Stimulated activated CD4-positive, alpha-beta T cell treated with anti-CD3 and anti-CD28 coated beads, Interleukin-1b, Interleukin-23, amount 100 ng/mL, for 4 hours (primary cell): ENCODE measurements at places on chromosomes 4 and X.

GRCh38 chr4:62806816-62807215 lies 1602.4 kb downstream of the TECRL start:
- no peak for DNase-seq

DNA sequence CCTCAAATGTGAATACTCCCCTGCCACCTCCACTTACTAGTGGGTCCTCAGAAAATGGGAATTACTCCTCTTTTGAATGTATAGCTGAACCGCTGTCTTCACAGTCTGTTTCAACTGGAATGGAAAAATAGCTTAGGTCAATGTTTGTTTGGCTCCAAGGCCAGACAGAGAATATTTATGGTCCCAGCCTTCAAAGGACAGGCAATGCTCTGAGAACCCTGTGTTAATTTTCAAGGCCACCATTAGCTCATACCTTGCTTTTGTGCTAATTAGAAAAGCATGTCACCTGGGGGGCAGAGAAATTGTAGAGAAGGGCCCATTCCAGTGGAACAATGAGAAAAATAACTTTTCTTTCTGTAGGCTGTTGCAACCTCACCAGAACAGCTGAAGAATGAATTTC lies 4.6 kb upstream of the MORF4L2 start:
- no peak for DNase-seq

- DNase-seq: no peak
These were observed 171.4 kb downstream of the MSL3 start for GRCh38 chrX:11929476-11929875.

DNA sequence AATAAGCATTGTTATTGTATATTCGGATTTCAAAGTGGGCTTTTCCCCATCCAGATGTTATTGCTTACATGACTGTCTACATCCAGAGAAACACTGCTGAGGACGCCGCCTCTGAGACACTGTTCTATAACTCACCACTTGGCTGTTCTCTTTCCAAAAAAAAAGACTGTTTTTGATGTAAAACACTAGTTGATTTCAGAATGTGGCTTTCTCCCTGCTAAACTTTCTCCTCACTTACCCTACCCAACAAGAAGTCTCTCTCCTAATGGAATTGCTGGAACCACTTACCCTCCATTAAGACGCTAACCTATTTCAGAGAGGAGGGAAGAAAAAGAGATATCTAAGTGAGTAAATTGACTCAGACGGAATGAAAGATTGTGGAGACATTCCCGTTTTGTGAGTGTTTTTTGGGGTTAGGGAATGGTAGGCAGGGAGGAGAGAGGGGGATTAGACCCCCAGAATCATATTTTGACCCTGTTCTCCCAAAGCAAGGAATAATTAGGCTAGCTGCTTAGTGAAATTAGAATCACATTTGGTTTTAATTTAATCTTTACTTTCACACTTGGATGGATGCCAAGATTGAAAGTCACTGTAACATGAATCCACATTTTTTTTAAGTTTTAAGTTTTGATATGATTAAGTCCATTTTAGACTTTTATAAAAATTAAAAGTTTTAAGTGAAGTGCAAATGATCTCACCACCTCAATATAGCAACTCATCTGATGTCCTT lies 174.9 kb downstream of the CHIC2 start:
- DNase-seq: no peak

GRCh38 chr4:141652161-141652778 lies 15.9 kb downstream of the IL15 start:
- no peak for DNase-seq

DNA sequence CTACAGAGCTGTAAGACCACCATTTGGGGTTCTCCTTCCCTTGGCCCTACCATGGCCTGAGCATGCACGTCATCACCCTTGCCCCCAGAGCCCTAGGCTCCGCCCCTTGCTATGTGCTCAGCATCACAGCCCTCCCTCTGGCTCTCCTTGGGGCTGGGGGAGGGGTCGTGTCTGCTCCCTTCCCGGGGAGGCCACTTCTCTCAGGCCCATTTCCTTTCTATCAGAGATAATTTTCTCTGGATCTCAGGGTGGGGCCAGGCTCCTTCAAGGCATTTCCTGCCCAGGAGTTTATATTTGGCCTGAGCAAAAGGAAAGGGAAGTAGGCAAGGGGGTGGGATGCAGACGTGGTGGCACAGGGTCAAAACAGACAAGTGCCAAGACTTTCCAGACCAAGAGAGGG lies 55.9 kb downstream of the STARD8 start:
- DNase-seq: no peak

DNA sequence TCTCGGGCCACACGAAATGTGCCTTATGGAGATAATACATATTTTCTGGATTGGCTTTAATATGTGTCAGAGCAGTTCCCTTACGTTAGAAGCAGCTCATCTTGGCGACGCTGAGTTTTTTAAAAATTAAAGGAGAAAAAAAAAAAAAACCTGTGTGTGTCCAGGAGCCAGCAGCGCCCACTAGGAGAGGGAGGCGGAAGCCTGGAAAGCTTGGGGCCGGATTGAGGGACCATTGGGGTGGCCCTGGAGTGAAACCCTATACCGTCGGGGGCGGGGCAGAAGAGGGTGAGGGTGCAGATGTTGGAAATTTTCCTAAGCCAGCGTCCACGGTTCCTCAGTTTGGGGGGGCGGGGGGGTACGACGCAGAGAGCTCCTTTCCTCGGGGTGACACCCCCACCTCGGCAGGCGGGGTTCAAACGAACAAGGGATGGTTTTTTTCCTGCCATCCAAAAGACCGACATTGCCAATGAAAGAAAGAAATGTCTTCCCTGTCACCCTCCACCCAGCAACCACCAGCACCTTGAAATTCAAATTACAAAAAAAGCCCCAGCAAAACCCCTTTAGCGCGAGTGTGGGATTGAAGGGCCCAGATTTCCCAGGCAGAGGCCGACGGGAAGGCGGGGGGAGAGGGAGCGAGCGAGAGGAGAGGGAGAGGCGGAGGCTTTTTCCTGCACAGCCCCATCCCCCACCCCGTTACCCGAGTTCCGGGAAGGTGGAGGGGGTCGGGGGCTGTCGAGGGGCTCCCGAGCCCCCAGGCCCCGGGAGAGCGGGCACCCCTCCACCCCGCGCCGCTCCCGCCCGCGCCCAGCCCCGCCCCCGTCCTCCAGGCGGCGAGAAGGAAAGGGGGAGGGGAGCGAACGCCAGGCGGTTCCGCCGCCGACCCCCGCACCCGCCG lies 859 bp downstream of the SMARCA1 start:
- DNase-seq: no peak

DNA sequence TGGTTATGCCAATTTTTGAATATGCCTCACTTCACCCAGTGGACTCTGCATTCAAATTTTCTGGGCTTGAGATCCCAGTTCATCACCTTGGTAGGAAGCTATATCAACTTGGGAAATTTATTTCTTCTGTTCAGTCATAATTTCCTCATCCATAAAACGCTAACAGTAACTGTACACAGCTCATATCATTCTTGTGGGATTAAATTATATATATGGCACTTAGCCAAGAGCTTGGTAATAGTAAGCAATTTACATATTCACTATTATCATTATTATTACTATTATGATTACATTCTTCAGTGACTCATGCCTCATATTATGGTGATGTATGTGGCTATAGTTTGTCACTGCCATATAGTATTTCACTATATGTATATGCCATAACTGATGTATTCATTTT lies 177.6 kb downstream of the CPE start:
- DNase-seq: no peak

DNA sequence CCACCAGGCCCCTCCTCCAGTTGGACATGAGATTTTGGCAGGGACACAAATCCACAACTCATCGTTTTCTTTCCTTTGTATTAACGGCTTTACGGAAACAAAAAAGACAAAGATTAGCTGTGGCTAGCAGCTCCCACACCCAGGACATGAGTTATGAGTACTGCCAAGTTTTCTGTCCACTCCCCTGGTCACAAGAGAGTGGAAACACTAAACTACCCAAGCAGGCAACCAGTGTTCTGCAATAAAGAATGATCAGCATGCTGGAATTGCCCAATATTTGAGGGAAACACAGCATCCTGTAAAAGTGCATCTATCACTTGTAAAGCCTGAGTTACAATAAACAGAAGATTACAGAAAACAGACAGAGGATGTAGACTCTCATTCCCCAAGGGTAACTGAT lies 358.4 kb downstream of the NLGN4X start:
- no peak for DNase-seq

- no peak for DNase-seq
These were observed 9.2 kb downstream of the NDUFA1 start for GRCh38 chrX:119880552-119881437.

DNA sequence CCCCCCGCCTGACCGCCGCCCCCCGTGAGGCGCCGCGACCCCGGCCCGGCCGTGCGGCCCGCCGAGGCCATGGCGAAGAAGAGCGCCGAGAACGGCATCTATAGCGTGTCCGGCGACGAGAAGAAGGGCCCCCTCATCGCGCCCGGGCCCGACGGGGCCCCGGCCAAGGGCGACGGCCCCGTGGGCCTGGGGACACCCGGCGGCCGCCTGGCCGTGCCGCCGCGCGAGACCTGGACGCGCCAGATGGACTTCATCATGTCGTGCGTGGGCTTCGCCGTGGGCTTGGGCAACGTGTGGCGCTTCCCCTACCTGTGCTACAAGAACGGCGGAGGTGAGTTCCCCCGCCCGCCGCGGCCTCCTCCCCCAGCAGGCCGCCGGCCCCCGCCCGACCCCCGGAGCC lies 780 bp downstream of the SLC6A8 start:
- DNase-seq: no peak

- DNase-seq: no peak
These were observed 41.8 kb downstream of the RBBP7 start for GRCh38 chrX:16828124-16828908.

DNA sequence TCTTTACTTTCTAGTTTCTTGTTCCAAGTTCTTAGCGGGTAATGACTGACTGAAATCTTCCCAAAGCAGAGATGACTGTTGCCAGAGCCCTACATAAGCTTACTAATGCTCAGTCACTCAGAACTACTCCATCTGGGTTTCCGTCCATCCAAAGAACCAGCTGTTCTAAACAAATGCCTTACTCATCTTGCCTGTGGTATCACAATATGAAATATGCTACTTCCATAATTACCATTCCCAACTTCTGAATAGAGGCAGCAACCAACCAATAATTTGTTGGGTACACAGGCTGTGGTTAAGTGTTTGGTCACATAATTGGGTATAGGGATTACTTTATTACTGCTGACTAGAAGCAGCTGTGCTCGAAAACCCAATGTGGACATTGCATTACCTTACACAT lies 930.2 kb upstream of the DIAPH2 start:
- no peak for DNase-seq

DNA sequence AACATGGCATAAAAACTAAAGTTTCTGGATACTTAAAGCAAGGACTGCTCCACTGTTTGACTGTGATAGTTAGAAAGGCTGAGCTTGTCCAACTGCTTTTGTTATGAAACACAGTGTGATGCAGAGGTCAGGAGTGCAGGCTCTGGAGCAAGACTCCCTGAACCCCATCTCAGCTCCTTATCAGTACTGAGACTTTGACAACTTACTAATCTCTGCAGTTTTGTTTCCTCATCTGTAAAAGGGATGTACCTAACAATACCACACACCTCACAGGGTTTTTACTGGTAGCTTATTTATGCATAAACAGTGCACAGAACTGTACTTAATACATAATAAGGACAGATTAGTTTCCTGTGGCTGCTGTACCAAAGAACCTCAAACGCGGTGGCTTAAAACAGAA lies 804.3 kb downstream of the FSTL5 start:
- DNase-seq: no peak

DNA sequence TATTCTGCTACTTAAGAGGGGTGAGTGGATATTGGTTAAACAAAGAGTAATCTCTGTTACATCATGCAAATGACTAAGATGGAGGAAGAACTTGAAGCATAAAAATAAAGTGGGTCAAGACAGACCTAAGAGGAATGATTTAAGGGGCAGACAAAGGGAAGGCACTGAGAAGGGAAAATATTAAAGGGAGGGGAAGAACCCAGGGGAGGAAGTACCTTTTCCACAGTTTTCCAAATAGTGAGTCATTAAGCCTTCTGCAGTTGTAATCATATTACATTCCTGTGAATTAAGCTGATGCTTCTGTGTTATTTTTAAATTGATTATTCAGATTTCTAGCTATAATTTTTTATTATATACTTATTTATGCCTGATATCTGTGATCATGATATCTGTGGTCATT lies 253.3 kb downstream of the CENPC start:
- no peak for DNase-seq

- DNase-seq: no peak
These were observed 27.8 kb upstream of the CD99L2 start for GRCh38 chrX:150926304-150926703.

DNA sequence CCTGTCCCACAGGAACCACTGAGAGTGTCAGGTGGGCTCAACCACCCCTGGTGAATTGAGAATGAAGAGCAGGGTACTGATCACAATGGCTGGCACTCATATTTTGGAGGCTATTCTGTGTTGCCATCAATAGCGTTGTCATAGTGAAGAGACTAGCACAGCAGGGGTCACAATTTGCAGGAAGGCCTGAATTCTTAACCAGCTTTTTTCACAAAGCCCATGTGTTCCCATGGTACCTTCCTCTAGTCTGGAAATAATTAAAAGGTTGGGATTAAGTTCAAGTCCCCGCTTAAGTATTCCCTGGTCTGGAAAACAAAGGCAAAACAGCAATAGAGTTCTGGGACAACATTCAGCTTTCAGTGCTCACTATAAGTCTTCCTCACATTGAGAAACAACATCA lies 1051.7 kb downstream of the C4orf33 start:
- DNase-seq: no peak

DNA sequence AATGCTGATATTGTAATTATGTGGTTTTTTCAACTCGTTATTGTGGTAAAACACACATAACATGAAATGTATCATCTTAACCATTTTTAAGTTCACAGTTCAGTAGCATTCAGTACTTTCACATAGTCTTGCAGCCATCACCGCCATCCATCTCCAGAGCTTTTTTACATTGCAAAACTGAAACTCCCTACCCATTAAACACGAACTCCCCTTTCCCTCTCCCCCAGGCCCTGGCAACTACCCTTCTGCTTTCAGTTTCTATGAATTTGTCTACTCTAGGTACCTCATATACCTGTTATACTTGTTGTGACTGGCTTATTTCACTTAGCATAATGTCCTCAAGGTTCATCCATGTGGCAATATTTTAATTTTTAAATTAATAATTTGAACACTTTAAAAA lies 380.6 kb downstream of the MAPK10 start:
- DNase-seq: no peak

DNA sequence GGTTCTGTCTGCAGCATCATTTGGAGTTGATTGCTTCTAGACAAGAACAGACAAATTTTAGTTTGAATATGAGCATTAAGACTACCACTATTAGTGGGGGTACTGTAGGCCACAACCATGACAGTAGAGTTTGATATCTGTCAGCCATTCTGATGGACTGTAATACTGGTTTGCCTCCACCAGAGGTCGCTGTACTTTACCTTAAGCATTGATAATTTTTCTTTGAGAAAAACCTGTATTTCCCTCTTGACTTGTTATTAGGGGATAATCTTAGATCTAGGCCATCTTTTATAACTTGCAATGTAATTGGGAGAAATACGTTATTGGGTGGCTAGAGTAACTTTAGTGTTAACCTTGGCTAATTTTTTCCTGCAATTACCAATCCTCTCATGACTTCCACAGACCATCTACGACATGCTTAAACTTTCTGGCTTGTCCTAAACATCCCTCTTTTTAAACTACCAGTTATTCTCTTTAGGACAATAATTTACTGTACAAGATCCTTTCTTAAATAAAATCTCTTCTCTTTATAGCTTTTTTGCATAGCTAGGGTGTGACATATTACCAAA lies 562.4 kb downstream of the MAGEB5 start:
- no peak for DNase-seq

- DNase-seq: no peak
These were observed 544.8 kb upstream of the DIPK2B start for GRCh38 chrX:45745479-45745878.

- no peak for DNase-seq
These were observed 63.3 kb upstream of the BANK1 start for GRCh38 chr4:101727238-101727637.
